Bronchus fibroblast of lung (primary cell): ENCODE measurements at places on chromosomes 3 and 15. TPM values are rescaled to one million over a fixed set of nuclear protein-coding genes. Genes with fewer than 3 reads are reported as not detected.

Gene ZMYND10
- total RNA-seq, result 0.34 and 1.3 TPM in 2 replicates

Gene SEMA3G
- not detected in 2 replicates for total RNA-seq

Gene GABRR3
- not detected in 2 replicates for total RNA-seq

Gene OCA2
- under 0.01 TPM in 1 of 2 replicates, not detected in the other for total RNA-seq

Gene TRIM42
- total RNA-seq, result not detected in 2 replicates

Gene SLC28A2
- not detected in 2 replicates for total RNA-seq

Gene OSBPL10
- 5.7 and 8.2 TPM in 2 replicates for total RNA-seq

Gene FSIP1
- total RNA-seq, result 0.15 and 0.17 TPM in 2 replicates

Gene PPP2R3A
- total RNA-seq, result 9.8 and 10.1 TPM in 2 replicates

Gene LMAN1L
- total RNA-seq, result not detected in 2 replicates

Gene NOP10
- 300 and 304 TPM in 2 replicates for total RNA-seq

Gene SNTN
- total RNA-seq, result not detected in 2 replicates

Gene HEG1
- total RNA-seq, result 40.9 and 48.9 TPM in 2 replicates

Gene FOXB1
- total RNA-seq, result not detected in 2 replicates
